Body of pancreas (tissue), 4 donors: ENCODE measurements at places on chromosomes 2 and 18.

DNA sequence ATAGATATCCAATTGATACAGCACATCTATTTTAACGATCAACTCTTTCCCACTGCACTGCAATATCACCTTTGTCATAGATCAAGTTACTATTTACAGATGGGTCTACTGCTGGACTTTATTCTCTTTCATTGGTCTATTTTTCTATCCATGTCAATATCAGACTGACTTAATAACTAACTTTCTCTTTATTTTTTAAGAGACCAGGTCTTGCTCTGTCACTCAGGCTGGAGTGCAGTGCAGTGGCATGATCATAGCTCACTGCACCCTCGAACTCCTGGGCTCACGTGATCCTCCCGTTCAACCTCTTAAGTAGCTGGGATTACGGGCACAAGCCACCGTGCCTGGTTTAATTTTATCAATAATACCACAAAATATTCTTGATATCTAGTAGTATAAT is 71.2 kb downstream of the TLK1 start:
- no peaks in the 10 kb centered on the region for H3K36me3 ChIP-seq
- H3K27me3 ChIP-seq = no peaks in the 10 kb centered on the region
- no peak for DNase-seq
- H3K4me3 ChIP-seq = no peak overlapping the region
- peaks cover 15% of the 10 kb centered on the region for H3K4me1 ChIP-seq
- no peak overlapping the region for H3K27ac ChIP-seq

GRCh38 chr18:52748343-52748742 is 408.3 kb downstream of the DCC start:
- H3K36me3 ChIP-seq = no peaks in the 10 kb centered on the region
- no peak overlapping the region for H3K4me3 ChIP-seq
- H3K4me1 ChIP-seq = no peaks in the 10 kb centered on the region
- DNase-seq = no peak
- no peaks in the 10 kb centered on the region for H3K27me3 ChIP-seq

- no peaks in the 10 kb centered on the region for H3K36me3 ChIP-seq
- H3K27me3 ChIP-seq = no peaks in the 10 kb centered on the region
- H3K27ac ChIP-seq = no peak overlapping the region
- no peak overlapping the region for H3K4me3 ChIP-seq
- no peak for DNase-seq
- H3K4me1 ChIP-seq = no peaks in the 10 kb centered on the region
Measured at GRCh38 chr2:119114266-119114665, 44.3 kb downstream of the C1QL2 start.

GRCh38 chr2:109261906-109262631 is 133.1 kb downstream of the SH3RF3 start:
- no peak for DNase-seq
- no peak overlapping the region for H3K27ac ChIP-seq
- H3K4me1 ChIP-seq = peaks cover 21% of the 10 kb centered on the region
- H3K27me3 ChIP-seq = no peaks in the 10 kb centered on the region

DNA sequence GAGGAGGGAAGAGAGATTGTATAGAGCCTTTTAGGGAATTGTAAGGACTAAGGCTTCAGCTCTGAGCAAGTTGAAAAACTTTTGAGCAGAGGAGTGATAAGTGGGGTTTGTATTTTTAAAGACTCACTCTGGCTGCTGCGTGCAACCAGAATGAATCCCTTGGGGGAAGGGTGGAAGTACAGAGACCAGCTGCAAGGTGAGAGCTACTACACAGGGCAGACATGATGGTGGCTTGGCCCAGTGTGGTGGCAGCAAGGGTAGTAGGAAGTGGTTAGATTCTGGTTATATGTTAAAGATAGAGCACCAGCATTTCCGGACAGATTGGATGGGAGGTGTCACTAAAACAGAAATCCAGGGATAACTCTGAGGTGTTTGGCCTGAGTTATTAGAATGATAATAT is 10.1 kb upstream of the SESTD1 start:
- H3K36me3 ChIP-seq = no peaks in the 10 kb centered on the region
- H3K27ac ChIP-seq = no peak overlapping the region
- no peak for DNase-seq
- H3K27me3 ChIP-seq = no peaks in the 10 kb centered on the region

DNA sequence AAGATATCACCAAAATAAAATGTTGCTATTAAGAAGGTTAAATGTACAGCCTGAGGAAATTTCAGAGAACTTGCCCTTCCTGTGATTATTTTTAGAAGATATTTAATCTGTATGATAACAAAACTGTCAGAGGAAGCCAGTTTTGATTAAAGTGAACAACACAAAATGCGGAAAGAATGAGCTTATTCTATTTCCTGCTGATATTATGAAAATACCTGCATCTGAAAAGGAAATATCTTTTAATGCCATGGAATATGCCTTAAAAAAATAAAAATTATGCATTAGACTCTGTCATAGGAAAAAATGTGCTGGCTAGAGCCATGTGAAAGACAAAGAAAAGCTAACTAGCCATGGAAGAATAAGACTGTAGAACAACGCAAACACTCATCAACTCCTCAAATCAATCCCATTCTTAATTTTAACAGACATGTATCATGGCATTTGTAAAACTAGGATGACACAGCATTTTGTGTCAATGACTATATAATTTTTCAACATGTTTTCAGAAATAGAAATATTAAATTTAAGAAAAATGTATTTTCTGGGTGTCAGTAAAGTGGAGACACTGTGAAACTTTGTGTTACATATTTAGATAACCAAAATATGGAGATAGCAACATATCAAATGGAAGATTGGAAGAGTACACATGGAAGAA is 1768.2 kb downstream of the SUCLG1 start:
- no peaks in the 10 kb centered on the region for H3K36me3 ChIP-seq
- H3K4me1 ChIP-seq = no peaks in the 10 kb centered on the region
- no peaks in the 10 kb centered on the region for H3K27me3 ChIP-seq
- no peak overlapping the region for H3K4me3 ChIP-seq
- no peak overlapping the region for H3K27ac ChIP-seq
- DNase-seq = no peak

DNA sequence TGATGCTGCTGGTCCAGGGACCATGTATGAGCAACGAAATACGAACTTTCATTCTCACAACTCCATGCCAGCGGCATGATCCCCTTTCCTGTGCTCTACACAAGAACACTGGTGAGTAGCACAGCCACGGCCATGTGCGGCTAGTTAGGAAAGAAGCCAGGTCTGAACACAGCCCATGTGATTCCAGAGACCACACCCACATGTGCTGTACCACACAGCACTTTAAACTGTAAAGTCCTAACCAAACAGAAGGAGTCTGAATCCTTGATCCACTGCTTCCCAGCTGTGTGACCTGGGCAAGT is 33.0 kb upstream of the ACAA2 start:
- H3K4me3 ChIP-seq = no peak overlapping the region
- H3K36me3 ChIP-seq = peaks cover 3% of the 10 kb centered on the region
- H3K27ac ChIP-seq = no peak overlapping the region
- H3K27me3 ChIP-seq = no peaks in the 10 kb centered on the region
- DNase-seq = no peak
- H3K4me1 ChIP-seq = no peaks in the 10 kb centered on the region

- no peaks in the 10 kb centered on the region for H3K4me1 ChIP-seq
- H3K27ac ChIP-seq = no peak overlapping the region
- no peak for DNase-seq
- H3K27me3 ChIP-seq = no peaks in the 10 kb centered on the region
- no peak overlapping the region for H3K4me3 ChIP-seq
- no peaks in the 10 kb centered on the region for H3K36me3 ChIP-seq
Measured at GRCh38 chr2:176405477-176405876, 136.2 kb downstream of the MTX2 start.

GRCh38 chr2:233354971-233355574 is 779 bp downstream of the DGKD start:
- H3K27me3 ChIP-seq = no peaks in the 10 kb centered on the region
- H3K4me3 ChIP-seq = peak overlapping the region; percentile 22
- no peak overlapping the region for H3K27ac ChIP-seq
- peak; percentile 47 for DNase-seq
- H3K4me1 ChIP-seq = peaks cover 23% of the 10 kb centered on the region
